Stimulated activated CD8-positive, alpha-beta memory T cell treated with anti-CD3 and anti-CD28 coated beads, Interleukin-4, amount 100 ng/mL, for 1 hour (primary cell): ENCODE measurements at places on chromosomes 4 and X.

- no peak for DNase-seq
Measured at GRCh38 chr4:123813901-123814300, 417.3 kb downstream of the SPRY1 start.

GRCh38 chrX:122622795-122623194 is 561.3 kb upstream of the GRIA3 start:
- no peak for DNase-seq

DNA sequence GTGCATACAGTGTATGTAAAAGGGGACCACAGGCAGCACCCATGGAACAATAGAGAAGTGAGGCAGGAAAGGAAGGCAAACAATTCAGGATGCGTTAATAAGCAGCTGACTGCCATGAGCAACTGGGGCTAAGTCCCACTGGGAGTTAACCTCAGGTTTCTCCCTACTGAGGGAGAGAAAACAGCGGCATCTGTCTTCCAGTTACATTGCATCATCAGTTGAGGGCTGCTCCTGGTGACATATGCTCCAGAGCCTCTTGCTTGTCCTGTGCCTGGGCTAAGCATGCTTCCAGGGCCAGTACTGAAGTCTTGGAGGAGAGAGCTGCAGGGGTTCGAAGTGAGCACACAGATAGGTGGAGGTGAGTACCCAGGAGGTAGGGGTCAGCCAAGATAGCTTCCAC is 24.3 kb downstream of the RAI2 start:
- no peak for DNase-seq

- no peak for DNase-seq
Measured at GRCh38 chr4:8761167-8761823, 110.3 kb downstream of the HMX1 start.

DNA sequence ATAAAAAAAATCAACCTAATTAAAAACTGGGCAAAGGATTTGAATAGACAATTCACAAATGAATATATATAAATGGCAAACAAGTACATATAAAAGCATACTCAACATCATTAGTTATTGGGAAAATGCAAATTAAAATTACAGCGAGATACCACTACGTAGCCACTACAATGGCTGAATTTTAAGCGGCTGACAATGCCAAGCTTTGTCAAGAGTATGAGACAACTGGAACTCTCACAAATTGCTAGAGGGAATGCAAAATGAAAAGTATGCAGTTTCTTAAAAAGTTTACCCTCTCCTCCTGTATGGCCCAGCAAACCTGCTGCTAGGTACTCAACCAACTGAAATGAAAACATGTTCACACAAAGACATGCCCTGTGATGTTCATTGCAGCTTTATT is 34.8 kb downstream of the ZFP42 start:
- DNase-seq, result no peak

DNA sequence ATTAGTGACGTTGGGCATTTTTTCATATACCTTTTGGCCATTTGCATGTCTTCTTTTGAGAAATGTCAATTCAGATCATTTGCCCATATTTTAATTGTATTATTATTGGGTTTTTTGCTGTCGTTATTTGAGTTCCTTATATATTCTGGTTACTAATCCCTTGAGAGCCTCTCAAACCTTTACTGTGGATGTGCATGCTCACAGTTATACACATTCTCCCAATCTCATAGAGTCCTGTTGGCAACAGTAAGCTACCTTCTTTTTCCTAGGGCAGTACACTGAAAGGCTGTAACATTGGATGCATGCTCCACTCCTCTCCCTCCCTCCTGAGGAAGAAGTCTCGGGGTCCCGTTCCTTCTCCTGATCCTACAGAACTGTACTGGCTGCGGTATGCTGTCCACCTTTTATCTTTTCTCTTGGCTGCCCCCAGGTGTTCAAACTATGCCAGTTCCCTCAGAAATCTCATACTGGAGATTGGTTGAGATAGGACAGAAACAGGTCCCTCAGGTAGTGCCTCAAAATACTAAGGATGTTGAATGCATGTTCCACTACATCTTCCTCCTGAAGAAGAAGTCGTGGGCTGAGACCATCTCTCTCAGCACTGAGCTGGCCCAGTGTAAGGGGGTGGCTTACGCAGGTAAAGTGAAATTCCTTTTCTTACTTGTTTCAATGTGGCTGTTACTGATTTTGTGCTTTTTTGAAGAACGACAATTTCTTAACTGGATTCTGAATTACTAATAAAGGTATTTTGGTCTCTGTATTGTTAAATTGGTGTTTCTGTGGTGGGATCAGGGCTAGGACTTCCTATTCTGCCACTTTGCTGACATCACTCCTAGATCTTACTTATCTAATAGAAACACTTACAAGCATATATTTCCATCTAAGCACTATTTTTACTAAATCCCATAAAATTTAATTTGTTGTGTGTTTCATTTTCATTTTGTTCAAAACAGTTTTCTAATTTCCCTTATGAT is 145.4 kb upstream of the HUWE1 start:
- DNase-seq, result no peak

- DNase-seq, result no peak
Measured at GRCh38 chrX:46573892-46574773, 568 bp downstream of the CHST7 start.

DNA sequence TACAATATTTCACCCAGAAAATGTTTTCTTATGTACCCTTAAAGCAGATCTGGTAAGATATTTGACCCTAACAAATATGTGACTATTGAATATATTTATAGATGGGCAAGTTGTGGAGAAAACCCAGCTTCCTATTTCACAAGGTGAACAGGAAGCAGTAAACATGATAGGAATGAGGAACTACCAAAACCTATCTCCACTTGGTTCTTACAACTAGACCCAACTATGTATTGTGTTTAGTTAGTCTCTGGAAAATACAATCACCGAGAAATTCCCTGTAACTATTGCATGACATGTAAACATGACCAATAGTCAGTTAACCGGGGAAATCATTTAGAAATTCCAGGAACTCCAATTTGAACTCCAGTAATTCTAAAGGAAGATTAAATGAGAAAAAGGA is 8.4 kb upstream of the RXFP1 start:
- no peak for DNase-seq

DNA sequence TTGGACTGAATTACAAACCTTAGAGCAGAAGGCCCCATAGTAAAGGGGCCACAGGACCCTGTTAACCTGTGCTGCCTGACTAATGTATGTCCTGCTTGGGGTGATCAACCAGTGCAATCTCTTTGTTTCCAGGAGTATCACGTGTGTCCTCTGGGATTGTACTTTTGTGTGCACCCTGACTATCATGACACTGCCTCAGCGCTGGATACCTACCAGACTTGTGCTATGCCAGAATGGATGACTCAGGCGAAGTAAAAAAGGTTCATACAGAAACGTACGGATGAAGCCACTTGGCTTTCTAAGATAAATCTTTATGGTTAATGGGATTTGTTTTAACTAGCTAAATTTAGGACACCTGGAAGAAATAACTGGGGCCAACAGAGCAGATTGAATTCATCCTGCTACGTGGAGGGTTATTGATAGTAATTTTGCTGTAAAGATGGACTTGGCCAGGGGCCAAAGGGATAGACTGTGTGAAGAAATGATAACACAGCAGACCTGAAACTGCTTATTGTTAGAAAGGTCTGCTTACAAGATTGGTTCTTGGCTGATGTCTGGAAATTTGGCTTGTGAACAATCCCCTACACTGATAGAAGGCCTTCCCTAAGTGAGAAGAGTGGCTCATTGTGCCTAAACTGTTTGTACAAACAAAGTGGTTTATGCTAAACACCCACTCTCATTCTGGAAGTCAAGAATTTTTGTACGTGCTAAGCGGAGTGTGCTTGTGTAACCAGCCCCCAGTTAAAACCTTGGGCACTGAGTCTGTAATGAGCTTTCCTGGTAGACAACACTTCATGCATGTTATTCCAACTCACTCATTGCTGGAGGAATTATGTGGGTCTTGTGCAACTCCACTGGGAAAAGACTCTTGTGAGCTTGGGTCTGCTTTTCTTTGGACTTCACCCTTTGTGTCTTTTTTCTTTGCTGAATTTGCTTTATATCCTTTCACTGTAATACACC is 750.5 kb upstream of the HTR2C start:
- DNase-seq, result no peak

DNA sequence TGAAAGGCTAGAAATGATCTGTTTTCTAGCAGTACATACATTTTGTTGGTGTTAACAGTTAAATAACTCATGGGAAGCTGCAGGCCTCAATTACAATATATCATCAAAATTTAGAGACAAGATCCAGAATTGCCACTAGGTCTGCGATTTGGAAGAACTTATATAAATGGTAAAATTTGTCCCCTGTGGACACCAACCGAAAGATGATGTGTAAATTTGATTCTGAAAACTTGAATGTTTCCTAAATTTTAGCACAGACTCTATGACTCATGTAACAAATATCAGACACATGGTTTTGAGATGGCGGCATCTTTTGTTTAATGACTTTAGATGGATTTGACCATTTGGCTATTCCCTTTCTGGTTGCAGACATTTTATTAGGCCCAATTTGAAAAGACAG is 6.0 kb upstream of the HPGDS start:
- DNase-seq, result no peak

- no peak for DNase-seq
Measured at GRCh38 chrX:74835566-74835965, 89.7 kb downstream of the NEXMIF start.

DNA sequence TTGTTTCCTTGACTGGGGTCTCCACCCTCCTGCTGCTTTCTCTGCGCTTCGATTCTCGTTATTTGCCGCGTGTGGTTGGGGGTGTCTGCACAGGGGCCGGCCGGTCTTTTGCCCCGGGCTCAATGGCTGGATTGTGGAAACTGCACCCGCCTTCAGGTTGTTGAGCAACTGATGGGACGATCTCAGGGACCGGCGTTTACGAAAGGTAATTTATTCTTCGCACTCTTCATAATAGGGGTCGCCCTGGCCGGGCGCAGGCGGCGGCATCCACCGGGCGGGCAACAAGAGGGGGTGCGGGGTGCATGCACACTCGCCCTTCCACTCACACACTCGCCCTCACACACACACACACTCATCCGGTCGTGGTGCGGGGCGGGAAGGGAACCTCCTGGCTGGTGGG is 1.4 kb downstream of the ADGRL3 start:
- DNase-seq, result no peak

DNA sequence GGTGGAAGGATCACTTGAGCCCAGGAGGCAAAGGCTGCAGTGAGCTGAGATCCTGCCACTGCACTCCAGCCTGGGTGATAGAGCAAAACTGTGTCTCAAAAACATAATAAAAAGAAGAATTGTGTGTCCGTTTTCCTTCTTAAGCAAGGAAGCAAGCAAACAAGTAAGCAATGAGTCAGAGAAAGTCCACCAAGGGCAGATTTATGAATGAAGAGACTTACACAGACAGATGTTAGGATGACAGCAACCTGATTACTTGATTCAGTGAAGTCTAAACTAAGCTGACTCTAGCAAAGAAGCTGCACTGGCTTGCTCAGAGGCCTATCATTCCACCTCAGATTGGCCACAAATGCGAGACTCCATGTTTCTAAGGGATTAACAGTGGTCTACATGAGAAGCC is 34.1 kb upstream of the SCML1 start:
- no peak for DNase-seq

DNA sequence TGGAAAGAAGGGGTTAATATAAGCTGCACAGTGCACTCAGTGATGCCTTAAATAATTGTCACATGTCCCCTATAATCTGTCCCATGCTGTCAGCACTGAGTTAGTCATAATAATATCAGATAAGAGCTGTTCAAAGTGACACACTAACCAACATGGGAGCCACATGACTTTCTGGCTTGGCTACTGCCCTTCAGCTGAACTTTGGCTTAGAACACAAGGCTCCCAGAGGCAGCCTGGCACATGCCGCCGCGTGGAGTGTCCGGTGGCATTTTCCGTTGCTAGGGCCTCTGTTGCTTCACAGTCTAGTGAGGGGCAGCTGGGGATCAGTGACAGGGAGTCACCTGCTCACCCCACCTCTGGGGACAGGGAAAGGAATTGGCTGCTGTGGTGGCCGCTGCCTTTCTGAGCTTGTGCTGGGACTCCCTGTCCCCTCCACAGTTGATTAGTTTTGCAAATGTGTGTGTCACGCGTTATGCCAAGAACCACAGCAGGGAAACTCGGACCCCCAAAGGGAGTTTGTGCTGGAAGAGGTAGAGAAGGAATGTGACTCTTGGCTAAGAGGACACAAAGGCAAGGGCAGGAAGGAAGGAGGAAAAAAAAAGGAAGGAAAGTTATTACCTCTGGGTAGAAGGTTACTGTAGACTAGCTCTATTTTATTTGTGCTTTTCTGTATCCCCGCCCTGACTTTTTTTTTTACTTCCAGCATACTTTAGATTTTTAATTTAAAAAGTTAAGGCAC is 41.1 kb upstream of the PPARGC1A start:
- DNase-seq, result no peak

DNA sequence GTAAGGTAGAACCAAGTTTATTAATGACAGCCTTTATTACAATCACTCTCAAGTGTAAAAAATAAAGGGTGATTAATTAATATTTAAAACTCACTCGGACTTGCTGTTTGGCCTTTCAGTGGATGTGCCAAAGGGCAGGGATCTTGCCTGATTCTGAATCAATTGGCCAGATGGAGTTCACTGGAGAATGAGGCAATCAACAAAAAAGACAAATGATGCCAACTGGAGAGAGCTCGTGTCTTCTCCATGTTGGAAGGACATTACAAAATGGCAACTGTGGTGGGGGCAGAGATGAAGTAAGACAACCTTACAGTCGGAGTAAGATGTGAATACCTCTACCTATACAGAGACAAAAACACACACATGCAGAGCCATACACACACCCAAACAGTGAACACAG is 188.0 kb downstream of the TSPAN5 start:
- no peak for DNase-seq

GRCh38 chr4:169398316-169398715 is 127.6 kb upstream of the SH3RF1 start:
- no peak for DNase-seq

GRCh38 chr4:150149381-150149780 is 71.1 kb downstream of the DCLK2 start:
- DNase-seq, result no peak

GRCh38 chr4:78517050-78517652 is 34.4 kb upstream of the ANXA3 start:
- DNase-seq, result no peak

GRCh38 chr4:2843263-2843940 is at the start of gene ADD1:
ADD1 (plus strand) TSS chr4:2843844; CDS start chr4:2875916, 32,072 bp downstream.
- peak; percentile 92 for DNase-seq

GRCh38 chrX:38806875-38807621 is 5.8 kb downstream of the MID1IP1 start:
- DNase-seq, result no peak

- DNase-seq, result no peak
Measured at GRCh38 chr4:14865804-14866203, 136.5 kb upstream of the CPEB2 start.

DNA sequence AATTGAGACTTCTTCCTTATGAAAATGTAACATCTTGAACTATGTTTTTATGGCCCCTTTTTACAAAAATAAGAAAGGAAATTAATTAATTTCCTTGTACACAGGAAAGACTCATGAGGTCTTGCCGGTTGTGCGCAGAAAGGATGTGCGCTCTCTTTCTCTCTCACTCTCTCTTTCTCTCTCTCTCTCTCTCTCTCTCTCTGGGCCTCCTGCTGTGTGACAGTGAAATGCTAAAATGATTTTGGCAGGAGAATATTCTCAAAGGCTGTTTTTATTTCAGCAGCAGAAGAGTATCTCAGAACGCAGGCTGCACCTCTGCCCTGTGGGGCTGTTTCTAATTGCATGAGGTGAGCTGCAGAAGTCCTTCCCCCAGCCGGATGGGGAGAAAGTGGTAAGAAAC is 349.0 kb downstream of the MID1IP1 start:
- no peak for DNase-seq
